Activated CD4-positive, alpha-beta T cell treated with anti-CD3 and anti-CD28 coated beads for 36 hours (primary cell): ENCODE measurements at places on chromosomes 7 and 10.

GRCh38 chr7:13279854-13280435 is 592.5 kb downstream of the ARL4A start:
- DNase-seq, result no peak

DNA sequence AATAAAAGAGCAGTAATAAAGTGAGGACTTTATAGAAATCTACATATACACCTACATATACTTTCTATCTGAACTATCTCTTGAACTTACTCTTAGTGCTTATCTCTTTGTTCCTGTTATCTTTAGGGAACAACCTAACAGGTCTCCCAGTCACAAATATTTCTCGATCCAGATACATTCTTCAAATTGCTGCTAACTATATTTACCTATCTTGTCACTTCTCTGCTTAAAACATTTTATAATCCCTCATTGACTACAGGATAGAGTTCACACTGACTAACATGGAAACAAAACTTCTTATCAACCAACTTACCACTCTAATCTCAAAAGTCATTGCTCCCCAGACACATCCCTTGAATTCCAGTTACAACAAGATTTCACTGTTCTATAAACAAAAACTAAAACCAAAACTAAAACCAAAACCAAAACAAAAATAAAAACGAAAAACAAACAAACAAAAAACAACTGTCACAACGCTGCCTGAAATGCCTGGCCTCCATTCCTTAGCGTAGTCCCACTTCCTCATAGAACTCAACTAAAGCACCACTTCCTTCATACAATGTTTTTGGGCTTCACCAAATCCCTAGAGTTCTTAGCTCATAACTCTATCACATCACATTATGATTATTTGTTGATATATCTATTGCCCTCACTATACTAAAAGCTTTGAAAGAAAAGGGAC is 134.7 kb downstream of the SEMA3D start:
- DNase-seq, result no peak

- peak; percentile 66 for DNase-seq
These were observed 3.9 kb upstream of the NRF1 start for GRCh38 chr7:129607471-129608120.

- DNase-seq, result no peak
These were observed 229.7 kb upstream of the NFE2L3 start for GRCh38 chr7:25922296-25922695.

GRCh38 chr10:133314911-133315310 is 6.2 kb downstream of the ZNF511 start:
- DNase-seq, result no peak

DNA sequence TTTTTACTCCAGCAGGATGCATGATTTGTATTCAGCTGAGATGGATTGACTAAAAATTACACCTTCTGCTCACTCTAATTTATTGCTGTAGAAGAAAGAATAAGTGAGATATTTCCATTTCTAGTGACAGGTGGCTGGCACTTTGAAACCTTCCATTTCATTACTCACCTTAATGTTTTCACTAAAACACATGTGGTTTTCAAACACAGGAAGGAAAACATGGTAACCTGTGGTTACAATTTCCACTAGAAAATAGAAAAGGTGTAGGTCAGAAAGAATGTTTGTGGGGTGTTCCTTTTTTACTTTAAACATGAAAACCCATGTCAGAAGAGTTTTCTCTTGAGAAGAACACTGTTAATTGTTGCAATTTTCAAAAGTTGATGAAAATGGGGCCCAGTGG is 12.0 kb upstream of the PRKCQ start:
- DNase-seq, result no peak

- no peak for DNase-seq
These were observed 96.4 kb upstream of the AOAH start for GRCh38 chr7:36820527-36821170.

DNA sequence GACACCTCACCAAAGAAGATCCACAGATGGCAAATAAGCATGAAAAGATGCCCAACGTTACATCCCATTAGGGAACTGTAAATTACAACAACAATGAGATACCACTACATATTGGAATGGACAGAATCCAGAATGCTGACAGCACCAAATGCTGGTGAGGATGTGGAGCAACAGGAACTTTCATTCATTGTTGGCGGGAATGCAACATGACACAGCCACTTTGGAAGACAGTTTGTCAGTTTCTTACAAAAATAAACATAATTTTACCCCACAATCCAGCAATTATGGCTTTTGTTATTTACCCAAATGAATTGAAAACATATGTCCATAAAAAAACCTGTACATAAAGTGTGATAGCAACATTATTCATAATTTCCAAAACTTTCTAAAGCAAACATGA is 176.8 kb downstream of the C7orf25 start:
- no peak for DNase-seq

DNA sequence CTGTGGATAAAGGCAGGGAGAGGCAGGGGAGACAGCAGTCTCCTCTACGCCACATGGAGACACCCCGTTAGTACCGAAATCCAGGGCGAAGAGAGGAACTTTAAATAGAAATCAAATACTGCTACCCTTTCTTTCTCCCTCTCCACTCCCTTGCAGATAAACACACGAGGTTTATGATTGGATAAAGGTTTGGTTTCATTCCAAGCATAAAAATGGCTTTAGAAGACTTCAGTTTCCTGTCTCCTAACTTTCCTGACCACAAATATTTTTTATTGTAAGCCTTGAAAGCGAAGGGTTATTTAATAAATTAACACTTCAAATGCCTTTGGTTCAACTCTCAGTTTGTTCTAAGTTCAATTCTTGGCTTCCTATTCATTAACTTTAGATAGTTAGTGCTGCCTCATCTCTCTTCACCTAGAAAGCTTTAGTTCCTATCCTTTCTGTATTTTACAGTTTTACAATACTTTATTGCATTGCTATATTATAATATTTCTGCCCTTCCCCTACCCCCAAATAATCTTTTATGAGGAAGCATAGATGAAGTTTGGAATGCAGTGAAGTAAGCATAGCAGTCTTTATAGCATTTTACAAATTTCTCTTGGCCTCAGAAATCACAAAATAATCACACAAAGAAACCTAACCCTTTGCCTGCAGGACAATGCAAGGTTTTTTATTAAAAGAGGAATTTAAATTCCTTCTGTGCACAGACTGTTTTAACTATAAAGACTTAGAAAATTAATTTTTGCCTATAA is 31.5 kb upstream of the ARID5B start:
- DNase-seq, result no peak

DNA sequence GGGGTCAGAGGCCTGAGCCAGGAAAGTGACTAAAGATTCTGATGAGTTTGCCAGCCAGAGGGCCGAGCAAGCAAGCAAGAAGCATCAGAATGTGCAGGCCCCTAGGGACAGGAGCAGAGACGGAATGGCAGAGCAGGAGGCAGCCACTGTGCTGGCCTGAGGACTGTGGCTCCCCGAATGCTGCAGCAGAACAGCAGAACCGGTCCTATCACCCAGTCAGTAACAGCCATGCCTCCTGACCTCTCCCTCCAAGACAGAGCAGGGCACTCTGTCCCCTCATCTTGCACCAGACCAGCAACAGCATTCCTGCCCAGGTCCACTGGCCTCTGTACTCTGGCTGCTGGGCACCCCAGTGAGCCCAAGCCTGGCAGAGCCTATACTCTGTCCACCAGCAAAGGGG is 85.9 kb downstream of the ARHGAP22 start:
- DNase-seq, result no peak

- no peak for DNase-seq
These were observed 122.7 kb downstream of the CUL2 start for GRCh38 chr10:34967335-34967880.

GRCh38 chr10:130901311-130902165 is 410.0 kb downstream of the TCERG1L start:
- DNase-seq, result no peak

DNA sequence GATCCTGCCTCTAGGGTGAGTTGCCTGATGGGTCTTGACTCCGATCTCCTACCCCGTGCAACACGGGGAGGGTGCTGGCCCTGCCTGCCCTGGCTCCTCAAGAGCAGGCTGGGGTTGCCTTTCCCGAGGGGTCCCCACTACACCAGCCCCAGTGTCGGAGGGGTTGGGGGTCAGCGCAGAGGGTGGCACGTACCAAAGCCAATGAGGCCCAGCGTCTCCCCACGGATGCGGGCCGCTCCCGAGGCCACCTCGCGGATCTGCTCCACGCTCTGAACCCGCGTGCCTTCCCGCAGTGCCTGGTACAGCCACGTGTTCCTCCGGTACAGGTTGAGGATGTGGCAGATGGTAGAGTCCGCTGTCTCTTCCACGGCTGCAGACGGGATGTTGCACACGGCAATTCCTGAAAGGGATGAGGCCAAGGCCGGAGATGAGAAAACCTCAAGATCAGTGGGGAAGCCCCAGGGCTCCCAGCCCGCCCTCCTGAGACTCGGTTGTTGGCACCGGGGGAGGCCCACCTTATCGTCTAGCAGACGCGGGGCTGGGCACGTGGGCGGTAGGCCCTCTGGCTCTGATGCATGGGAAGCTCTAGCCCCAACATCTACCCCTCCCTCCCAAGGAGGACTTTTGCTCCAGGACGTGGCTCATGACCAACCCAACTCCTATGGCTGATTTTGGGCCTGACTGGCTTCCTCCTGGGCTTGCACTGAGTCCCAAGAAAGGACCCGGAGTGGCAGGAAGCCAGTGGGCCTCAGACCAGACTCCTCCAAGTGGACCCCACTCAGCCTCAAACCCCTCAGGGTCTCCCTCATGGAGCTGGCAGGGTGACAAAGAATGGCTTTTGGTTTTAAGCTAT is 56.1 kb downstream of the ZRANB1 start:
- no peak for DNase-seq

DNA sequence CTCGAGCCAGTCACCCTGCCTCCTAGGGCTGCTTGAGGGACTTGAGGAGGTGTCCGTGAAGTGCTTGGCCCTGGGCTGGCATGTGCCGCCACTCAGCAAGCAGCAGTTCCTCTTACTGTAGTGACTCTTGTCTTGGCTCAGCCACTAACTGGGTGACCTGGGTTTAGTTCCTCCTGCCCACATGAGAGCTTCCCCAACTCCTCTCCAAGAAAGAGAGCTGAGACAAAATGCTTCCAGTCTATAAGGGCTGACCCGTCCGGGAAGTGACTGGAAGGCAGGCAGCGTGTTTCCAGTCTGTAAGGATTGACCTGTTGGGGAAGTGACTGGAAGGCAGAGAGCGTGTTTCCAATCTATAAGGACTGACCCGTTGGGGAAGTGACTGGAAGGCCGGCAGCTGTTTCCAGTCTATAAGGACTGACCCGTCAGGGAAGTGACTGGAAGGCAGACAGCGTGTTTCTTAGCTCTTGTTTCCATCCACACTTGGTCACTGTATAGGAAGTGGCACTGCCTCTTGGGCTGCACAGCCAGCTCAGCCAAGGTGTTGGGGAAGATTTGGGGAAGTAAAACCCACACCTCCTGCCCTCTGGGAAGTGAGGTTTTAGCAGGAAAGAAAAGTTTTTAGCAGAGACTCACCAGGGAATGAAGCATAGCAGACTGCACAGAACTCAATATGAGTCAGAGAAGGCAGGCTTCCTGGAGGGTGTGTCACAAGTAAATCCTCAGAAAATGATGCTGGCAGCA is 53.3 kb upstream of the PPIF start:
- DNase-seq, result no peak

GRCh38 chr10:50387732-50388073 is 136.4 kb upstream of the ASAH2 start:
- DNase-seq, result no peak

GRCh38 chr7:101818287-101819071 is 1.1 kb downstream of the CUX1 start:
- DNase-seq, result no peak

GRCh38 chr10:123800821-123801220 is 90.8 kb downstream of the CPXM2 start:
- DNase-seq, result no peak

DNA sequence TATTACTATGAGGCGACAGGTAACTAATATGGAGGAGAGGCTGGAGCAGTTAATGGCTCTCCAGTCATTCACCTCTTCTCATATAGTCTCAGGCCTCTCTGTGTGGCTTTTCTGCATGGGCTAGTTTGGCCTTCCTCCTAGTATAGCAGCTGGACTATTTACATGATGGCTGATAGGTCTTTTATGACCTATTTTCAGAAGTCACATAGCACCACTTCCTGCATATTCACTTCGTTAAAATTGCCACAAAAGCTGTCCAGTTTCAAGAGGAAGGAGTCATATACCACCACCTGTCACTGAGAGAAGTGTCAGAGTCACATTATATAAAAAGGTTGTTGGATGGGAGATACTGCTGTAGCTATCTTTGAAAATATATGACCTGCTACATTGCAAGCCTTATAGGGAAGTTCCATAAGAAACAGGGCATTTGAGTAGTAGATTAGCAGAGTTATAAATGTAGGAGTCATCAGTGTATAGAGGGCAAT is 8.0 kb upstream of the DMTF1 start:
- no peak for DNase-seq

DNA sequence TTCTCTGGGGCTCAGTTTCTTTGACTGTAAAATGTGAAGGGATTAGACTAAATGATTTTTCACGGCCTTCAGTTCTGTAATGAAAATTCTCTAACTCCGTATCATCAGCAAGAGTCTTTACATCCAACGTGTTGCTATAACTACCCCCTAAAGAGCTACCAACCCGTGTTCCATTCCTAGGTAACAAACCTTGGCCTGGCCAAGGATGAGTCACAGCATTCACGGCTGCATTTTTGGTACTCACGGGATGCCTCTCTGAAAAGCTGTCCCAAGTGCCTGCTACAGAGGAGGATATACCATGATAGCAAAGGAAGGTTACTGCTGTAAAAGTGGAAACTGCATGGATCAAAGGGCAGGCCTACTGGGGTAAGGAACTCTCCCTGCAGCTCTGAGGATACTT is 5.9 kb downstream of the LRRC4 start:
- DNase-seq, result no peak

- DNase-seq, result no peak
These were observed 9.2 kb upstream of the ORAI2 start for GRCh38 chr7:102424129-102424551.

- peak; percentile 3 for DNase-seq
These were observed 135.9 kb downstream of the ZNF92 start for GRCh38 chr7:65509368-65510186.

DNA sequence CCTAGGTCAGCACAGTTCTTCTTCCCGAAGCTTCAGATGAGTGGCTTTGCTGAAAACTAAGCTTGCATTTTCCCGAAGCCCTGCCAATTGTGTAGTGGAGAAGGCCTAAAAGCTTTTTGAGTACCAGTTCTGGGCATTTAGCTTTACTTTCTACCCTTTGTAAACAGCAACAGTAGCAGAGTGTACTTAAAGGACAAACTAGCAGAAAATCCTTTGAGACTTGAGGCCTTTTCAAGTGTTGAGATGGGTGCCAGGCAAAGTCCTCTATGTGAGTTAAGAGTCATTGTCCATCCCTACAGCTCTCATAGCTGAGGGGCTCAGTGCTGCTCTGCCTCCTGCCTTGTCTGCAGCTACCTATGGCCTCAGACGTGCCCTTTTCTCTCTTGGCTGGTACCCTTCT is 368.2 kb downstream of the CCSER2 start:
- DNase-seq, result no peak

DNA sequence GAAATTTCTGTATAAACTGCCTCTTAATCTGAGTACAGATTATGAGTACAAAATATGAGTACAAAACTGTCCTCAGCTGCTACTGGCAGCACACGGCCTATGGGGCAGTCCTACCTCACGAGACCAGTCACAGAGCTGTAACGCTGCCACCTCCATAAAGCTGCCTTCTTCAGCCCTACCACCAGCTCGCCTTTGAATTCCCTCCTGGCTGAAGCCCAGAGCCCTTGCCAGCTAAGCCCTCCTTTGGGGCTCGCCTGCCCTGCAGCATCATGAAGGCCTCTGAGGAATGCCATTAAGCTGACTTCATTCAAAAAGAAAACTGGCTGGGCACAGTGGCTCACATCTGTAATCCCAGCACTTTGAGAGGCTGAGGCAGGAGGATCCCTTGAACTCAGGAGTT is 180.0 kb upstream of the SH2B2 start:
- no peak for DNase-seq

GRCh38 chr7:96285579-96285978 is 36.3 kb downstream of the SLC25A13 start:
- peak; percentile 37 for DNase-seq
